Activated T-cell treated with anti-CD3 and anti-CD28 coated beads for 24 hours (primary cell): ENCODE measurements at places on chromosomes 11 and 22.

- DNase-seq: no peak
These were observed at the start of gene ACR for GRCh38 chr22:50737728-50738648. ACR (plus strand) TSS chr22:50738204; CDS start chr22:50738236, 32 bp downstream.

DNA sequence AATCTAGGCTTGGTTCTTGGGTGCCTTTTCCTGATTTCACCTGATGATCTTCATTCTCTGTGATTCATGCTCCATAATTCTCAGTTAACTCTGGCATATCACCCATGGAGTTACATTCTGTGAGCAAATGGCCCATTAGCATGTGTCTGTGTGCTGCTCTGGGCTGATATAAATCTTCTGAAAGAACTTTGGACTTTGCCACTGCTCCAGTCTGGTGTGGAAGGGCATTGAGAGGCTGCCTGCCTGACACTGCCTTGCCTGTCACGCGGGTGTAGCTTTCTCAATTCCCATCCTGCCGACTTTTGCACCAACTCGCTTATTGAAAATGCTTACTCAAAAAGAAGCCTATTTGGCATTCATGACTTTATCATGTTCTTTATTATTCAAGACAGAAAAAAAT lies 42.2 kb downstream of the FAT3 start:
- DNase-seq: no peak

DNA sequence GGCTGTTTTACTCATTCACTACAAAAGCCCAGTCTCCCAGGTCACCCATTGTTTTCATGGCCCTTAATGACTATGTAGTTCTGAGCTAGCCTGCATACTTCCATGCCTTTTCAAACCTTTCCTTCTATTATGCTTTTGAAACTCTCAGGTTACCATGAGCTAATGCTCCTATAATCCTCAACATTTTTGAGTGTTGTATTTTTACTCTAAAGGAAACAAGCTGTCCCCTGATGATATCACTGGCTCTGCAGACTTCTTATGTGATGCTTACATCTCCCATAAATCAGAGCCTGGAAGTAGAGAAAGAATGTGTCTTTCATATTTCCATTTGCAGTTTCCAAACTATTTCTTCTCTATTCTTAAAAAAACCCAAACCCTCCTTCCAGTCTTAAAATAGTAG lies 159.0 kb upstream of the RAG2 start:
- DNase-seq: no peak

DNA sequence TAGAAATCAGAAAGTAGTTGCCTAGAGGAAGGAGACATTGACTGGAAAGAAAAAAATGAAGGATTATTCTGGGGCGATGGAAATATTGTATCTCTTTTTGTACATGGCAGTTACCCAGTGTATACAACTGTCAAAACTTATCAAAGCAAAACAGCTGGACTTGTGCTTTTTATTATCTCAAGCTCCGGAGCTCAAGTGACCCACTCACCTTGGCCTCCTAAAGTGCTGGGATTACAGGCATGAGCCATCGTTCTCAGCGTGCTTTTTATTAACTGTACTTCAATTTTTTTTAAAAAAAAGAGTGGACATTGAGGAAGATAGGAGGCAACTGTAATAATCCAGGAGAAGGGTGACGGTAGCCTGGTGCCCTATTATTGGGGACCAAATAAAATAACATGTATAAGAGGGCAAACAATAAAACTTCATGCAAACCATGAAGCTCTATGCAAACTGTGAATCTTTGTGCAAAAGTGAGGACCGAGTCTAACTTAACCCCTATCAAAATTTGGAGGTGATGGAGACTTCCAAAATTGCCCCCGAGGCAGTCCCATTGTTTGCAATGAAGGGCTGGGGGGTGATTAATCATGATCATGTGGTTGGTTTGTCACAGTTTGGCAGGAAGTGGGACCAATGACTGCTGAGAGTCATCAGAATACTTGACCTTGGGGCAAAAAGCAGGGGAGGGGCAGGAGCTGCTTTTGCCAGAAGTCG lies 23.5 kb downstream of the FZD4 start:
- no peak for DNase-seq

GRCh38 chr11:80167766-80168165 lies 726.9 kb upstream of the TENM4 start:
- DNase-seq: no peak

DNA sequence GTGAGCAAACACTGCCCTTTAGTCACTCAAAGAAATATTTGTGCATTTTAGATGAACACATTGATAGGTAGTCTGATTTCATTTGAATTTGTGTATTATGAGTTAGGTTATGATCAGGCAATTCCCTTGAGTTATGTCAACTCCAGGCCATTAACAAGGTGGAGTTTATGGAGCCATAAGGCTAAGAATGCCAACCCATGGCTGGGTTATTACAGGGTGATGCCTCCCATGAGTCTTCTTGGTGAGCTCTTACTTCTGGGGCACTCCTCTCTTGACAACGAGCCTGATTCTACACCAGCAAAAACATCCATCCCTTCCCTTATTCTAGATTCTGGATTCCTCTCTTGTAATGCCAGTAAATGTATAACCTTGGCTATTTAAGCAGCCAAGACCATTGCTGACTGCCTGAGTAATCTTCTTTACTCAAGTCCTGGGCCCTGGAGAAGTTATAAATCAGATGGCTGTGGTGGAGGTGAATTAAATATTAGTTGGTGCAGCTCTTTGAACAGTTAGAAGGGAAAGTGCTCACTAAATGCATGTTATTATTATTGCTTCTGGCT lies 645.7 kb upstream of the TENM4 start:
- no peak for DNase-seq

- no peak for DNase-seq
These were observed 49.0 kb downstream of the CTSC start for GRCh38 chr11:88288560-88288959.

GRCh38 chr11:44760917-44761550 lies 34.3 kb downstream of the TSPAN18 start:
- no peak for DNase-seq

DNA sequence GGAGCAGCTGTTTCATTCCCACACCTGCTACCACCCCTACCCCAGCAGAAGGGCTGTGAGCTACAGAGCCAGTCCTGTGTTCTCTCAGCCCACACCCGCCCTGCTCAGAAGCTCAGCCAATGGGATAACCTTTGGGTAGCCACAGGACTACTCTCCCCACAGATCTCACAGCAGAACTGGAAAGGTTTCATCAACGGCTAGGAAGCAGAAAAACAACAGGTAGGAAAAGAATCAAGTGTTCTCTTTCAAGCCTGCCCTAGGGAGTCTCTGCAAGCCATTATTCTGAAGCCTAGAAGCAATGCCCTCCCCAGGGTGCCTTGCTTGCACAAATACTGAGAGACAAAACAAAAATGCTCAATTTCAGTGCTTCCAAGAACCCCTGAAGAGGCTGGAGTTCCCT lies 77.2 kb downstream of the TMPRSS5 start:
- DNase-seq: no peak

DNA sequence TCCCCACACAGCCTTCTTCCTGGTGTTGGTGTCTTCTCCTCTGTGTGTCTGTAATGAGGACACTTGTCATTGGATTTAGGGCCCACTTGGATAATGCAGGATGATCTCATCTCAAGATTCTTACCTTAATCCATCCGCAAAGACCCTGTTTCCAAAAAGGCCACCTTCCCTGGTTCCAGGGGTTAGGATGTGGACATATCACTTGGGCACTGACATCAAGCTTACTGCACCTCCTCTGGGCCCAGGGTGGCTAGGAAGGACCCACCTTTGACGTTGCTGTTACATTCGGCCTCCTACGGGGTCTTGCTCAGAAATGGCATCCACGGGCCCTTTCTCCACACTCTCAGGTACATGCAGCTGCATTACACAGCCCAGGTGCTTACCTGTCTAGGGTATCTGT lies 535.9 kb downstream of the BRD1 start:
- DNase-seq: no peak

GRCh38 chr11:123494195-123495050 lies 64.4 kb downstream of the GRAMD1B start:
- DNase-seq: no peak
